ENCODE measurements at places on chromosomes 16 and 17.

- no peak for DNase-seq
Measured at GRCh38 chr17:69223809-69224208, 4.8 kb downstream of the ABCA10 start.

GRCh38 chr17:70022175-70022574 is 52.9 kb upstream of the KCNJ16 start:
- DNase-seq: no peak

DNA sequence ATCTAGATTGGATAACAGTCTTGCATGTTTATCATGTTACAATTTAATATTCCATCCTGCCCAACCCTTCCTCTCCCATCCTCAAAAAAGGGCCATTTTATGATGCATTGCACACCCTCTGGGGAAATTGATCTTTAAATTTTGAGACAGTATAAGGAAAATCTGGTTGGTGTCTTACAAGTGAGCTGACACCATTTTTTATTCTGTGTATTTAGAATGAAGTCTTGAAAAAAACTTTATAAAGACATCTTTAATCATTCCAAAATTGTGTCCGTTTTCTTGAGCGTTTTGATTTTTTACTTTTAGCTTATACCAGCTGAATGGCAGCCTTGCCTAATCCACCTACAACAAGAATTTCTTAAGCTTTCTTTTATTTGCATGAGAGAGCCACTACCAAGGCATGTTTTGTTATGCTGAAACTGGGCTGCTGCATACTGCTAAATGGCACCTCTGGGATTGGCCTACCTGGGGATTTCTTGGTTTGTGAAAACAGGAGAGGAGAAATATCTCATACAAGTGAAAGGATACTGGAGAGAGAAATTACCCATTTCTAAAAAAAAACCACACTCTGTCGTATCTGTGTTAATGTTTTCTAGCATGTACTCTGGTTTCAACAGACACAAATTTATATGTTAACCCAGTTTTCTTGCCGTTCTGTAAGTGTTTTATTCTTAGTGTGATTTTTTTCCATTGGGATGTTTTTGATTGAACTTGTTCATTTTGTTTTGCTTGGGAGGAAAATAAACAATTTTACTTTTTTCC is 52.2 kb downstream of the TUBD1 start:
- DNase-seq: peak; percentile 29

- no peak for DNase-seq
Measured at GRCh38 chr17:53950207-53950857, 127.6 kb downstream of the KIF2B start.

DNA sequence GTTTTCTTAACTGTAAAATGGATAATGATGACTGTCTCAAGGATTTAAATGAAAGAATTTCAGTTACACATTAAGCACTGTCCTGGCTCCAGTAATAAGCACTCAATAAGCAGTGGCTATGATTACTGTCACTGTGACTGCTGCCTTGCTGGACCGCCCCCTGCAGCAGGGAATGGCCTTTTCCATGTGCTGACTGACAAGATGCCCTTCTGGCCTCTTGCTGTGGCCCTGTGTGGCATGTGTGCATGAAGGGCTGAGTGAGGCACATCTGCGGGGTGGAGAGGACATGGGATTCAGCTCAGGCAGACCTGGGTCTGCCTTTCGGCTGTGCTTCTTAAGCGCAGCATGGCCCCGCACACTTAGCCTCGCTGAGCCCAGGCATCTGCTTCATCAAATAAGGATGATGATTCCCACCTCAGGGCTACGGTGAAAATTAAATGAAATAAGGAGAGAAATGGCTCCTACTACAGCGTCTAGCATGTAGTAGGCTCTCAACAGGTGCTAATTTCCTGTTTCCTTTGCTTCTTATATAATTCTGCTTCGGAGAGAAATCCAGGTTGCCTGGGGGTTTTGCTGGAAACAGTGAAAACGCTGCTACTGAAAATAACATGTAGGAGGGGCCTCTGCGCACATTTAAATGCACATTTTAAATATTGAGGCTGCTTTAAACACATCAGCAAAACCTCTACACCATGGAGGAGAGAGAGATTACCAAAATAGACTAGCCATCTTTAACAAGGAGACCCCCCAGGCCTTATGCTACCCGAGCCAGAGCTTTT is 183.9 kb downstream of the PARN start:
- DNase-seq: no peak

- peak; percentile 89 for DNase-seq
Measured at GRCh38 chr16:11232852-11233726, 22.9 kb downstream of the SOCS1 start.

- DNase-seq: no peak
Measured at GRCh38 chr16:66717112-66717675, 20.7 kb upstream of the CMTM4 start.

GRCh38 chr16:10312784-10313724 is 72.8 kb upstream of the ATF7IP2 start:
- no peak for DNase-seq

DNA sequence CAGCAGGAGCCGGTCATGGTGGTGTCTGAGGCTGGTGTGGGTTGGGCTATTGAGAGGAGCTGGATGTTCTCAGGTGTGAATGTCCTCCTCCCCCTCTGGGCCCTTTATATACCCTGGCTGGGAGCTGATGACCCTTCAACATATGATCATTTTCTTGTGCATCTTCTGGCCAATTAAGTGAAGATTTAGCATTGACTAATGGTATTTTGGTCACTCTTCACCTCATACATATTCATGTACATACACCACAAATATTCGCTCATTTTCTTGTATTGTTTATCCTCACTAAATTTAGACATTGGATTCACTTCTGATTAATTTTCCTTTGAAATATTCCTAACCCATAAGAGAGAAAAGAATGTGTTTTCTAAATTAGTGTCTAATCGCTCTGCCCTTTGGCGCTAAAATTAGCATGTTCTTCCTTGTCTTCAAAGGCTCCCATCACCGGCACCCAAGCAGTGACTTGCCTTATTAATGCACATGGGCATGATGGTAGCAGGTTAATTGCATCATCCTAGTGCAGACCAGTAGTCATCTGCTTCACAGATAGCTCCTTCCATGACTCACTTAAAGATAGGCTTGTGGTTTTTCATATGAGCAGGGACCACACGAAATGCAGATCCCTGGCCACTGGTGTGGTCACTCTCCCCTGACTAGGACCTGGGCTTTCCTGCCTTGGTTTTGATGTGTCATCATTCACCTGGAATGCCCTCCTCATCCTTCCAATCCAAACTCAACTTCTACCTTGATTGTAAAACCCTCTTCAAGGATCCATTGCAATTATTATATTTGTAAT is at the start of gene KRTAP2-4:
KRTAP2-4 (minus strand) TSS at position 51 of the 796 bp plus-strand sequence; CDS start at position 17, 34 bp downstream.
- DNase-seq: no peak
